ENCODE measurements at places on chromosomes 5 and 9.

DNA sequence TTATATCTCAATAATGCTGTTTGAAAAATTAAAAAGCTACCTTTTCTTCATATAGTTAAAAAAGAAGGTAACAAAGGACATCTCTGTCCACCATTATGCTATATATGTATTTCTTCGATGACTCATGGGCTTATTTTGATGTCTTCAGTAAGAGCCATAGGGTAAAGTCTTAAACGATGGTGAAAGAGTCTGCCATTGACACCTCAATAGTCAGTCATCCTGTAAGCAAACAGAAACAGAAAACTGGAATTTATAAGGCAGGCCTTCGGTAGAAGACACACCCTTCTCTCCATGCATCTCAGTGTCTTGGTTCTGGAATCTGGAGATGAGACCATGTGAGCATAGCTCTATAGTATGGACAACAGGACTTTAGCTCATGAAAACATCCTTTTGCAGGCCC lies 87.0 kb upstream of the ZNF462 start:
- no peak for DNase-seq

GRCh38 chr9:26264709-26265601 lies 586.7 kb upstream of the TUSC1 start:
- no peak for DNase-seq

DNA sequence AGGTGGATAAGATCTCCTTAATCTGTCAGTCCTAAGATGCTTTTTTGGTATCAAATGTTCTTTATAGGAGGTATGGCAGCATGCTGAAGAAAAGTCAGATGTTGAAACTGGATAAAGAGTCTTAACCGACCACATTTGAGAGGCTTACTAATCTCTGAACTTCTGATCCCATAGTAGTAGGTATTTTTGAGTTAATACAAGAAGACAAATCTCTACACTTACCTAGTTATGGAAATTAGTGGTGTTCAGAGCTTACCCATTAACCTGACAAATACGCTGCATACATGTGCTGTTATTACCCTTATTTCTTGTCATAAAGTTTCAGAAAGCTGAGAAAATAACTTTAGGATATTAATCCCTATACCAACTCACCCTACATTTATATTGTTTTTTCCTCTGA lies 83.0 kb downstream of the ISL1 start:
- DNase-seq, result no peak

GRCh38 chr9:78620764-78621163 lies 323.8 kb downstream of the PSAT1 start:
- DNase-seq, result no peak

GRCh38 chr5:26518065-26518464 lies 520.3 kb downstream of the CDH9 start:
- DNase-seq, result no peak
